ENCODE measurements at places on chromosomes 12 and 14. TPM values are rescaled to one million over a fixed set of nuclear protein-coding genes. Genes with fewer than 3 reads are reported as not detected.

Gene ADAMTS20
- total RNA-seq, result 1.6 TPM

Gene TAS2R10
- 5.8 TPM for total RNA-seq

Gene NTF3
- total RNA-seq, result 3.3 TPM

Gene EP400
- 44.3 TPM for total RNA-seq

Gene ADCY6
- 50.1 TPM for total RNA-seq

Gene LIN7A
- total RNA-seq, result 35.1 TPM

Gene CAPZA3
- total RNA-seq, result not detected

Gene LDHB
- 476 TPM for total RNA-seq

Measured in camera-type eye (tissue), 1 donor.